ENCODE measurements at places on chromosomes 5 and 9. TPM values are rescaled to one million over a fixed set of nuclear protein-coding genes. Genes with fewer than 3 reads are reported as not detected.

GRCh38 chr5:96743065-96743768 lies 64.5 kb downstream of the ERAP1 start:
- H3K27me3 ChIP-seq = no peaks in the 10 kb centered on the region
- H3K4me1 ChIP-seq = no peaks in the 10 kb centered on the region
- H3K4me3 ChIP-seq = no peak overlapping the region
- DNase-seq = no peak
- no peak overlapping the region for H3K27ac ChIP-seq

DNA sequence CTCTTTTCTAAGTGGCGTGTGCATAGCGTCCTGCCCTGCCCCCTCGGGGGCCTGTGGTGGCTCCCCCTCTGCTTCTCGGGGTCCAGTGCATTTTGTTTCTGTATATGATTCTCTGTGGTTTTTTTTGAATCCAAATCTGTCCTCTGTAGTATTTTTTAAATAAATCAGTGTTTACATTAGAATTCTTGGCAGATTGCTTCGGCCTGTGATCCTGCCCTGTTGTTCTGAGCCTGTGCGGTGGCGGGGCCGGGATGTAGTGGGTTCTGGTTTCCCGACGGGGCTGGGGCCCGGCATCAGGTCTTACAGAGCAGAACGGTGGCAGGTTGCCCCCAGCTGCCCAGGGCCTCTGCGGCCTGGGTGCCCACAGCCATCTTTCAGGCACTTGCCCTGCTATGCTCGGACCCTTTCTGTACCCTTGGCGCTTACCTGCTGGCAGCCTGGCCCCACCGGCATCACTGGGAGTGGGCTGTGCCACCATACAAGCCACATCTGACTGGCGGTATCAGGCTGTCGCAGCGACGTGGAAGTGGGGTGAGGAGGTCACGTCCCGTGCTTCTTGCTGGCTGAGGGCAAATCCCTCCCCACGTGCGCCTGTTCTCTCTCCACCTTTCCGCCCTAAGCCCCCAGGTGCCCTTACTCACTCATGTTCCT lies 9.0 kb downstream of the QRFP start:
- H3K4me3 ChIP-seq = no peak overlapping the region
- H3K4me1 ChIP-seq = no peaks in the 10 kb centered on the region
- H3K27me3 ChIP-seq = no peaks in the 10 kb centered on the region
- H3K36me3 ChIP-seq = peaks cover 17% of the 10 kb centered on the region

- H3K4me1 ChIP-seq = no peaks in the 10 kb centered on the region
- no peak overlapping the region for H3K4me3 ChIP-seq
- peaks cover 4% of the 10 kb centered on the region for H3K36me3 ChIP-seq
- DNase-seq = no peak
Observed at GRCh38 chr9:125538092-125538473, 168.9 kb downstream of the MAPKAP1 start.

PGM5 gene
- not detected for total RNA-seq
